ENCODE measurements at places on chromosomes 12 and 14.

DNA sequence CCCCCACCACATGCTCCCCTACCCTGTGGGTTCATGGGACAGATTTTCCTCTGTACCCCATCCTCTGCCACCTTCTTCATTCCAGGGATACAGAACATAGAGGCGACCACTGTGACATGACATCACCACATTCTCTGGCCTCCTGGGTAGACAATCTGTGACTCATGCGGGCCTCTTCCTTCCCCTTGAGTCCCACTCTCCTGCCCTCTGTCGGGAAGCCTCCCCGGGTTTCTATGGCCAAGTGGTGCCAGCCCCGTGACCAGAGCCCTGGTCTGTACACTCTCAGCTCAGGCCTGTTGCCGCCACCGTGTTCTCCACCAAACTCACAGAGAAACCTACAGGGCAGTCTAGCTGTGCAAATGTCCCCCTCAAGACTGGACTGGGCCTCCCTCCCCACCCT, 8.0 kb downstream of the CLMN start:
- DNase-seq, result no peak

DNA sequence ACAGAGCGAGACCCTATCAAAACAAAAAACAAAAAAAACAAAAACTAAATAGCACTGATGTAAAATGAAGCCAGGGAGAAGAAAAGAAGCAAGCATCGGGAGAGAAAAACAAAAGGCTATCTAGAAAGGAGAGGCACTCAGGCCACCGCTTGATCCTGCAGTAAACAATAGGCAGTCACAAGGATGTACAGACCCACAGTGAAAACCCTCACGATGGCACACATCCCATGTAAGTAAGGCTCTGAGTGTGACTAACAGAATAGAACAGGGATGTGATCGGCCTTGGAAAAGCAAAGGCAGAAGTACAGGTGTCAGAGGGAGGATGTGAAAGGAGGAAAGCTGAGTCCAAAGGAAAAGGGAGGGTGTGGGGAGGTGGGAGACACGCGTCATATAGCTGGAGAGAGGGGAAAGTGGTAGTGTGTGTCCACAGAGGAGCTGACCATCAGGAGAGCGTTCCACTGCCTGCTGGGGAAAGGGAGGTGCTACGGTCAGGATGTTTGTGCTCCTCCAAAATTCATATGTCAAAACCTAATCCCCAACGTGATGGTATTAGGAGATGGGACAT, 31.5 kb downstream of the CAMKK2 start:
- DNase-seq, result no peak

- no peak for DNase-seq
Measured at GRCh38 chr12:76260390-76260748, 87.8 kb downstream of the BBS10 start.

- no peak for DNase-seq
Measured at GRCh38 chr14:22752422-22752821, 14.1 kb upstream of the OXA1L start.

GRCh38 chr14:83568141-83568540, 1961.8 kb upstream of the FLRT2 start:
- DNase-seq, result no peak

DNA sequence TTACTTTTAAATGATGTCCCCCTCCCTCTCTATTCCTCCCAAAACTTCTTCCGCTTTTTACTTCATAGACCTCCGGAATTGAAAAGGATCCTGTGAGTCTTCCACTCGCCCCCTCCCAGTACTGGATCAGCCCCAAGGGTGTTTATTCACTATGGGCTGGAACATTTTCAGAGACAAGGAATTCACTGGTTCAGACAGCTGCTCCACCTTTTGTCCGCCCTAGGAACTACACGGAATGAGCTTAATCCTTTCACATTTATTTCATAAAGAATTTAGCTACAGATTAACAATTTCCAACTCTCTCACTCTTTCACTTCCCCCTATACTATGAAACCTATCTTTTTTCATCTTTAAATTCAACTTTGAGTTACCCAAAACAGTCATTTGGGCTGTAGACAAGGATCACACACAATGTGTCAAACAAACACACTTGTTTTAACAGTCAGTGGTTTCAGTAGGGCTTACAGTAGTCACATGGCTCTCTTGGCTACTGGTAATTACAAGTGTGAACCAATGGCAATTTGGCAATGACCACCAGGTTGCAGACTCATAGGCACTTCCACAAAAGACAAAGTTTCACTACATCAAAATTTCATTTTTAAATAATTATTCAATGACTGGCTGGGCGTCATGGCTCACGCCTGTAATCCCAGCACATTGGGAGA, 20.6 kb downstream of the CNIH1 start:
- DNase-seq, result no peak

- no peak for DNase-seq
Measured at GRCh38 chr12:90234472-90234871, 525.8 kb upstream of the ATP2B1 start.

DNA sequence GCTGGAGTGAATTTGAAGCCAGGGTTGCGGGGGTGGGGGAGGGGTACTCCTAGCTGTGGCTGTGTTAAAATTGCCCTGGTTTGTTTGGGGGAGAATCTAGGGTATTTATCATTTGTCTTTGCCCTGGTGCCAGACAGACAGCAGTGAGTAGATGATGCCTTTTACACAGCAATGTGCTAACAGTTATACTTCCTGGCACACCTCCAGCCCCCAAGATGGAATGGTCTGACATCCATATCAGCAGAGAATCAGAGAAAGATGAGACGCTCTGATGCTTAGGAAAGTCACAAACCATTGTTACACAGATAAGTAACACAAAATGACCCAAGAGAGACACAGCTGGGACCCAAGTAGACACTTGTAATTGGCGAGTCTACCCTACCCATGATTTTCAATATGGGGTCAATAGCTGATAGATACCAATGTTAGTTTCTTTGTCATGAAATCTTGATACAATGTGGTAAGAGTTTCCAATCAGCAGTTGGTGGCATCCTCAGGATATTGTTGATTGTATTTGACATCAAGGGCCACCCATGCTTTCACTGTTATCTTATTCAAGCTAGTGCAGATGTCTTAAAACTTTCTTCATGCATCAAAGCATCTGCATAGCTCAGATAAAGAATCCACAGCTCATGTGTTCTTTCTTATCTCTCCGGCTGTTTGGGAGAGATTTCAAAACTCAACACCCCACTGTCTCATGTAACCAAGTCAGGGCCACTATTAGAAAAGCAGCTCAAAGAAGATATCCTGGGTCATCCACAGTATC, 2.6 kb upstream of the PRKAB1 start:
- no peak for DNase-seq

- DNase-seq, result peak; percentile 13
Measured at GRCh38 chr12:188910-189621, 24.9 kb downstream of the SLC6A12 start.

DNA sequence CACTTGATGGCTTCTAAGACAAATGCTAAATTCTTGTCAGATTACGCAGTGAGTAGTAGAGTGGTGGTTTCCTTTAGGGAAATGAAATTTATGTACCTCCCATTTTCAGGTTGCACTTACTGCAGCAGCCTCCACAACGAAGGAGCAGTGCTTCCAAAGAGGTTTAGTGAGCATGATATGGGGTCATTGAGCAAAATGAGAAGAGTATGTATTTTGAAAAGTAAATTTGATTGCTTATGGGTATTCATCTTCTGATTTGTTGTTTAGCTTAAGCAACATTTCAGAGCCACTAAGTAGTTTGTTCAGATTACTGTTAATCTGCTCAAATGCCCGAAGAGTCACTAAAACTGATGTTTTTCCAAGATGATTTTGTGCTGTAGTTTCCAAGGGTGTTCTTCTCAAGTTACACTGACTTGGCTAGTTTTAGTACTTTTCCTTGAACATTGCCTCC, 493.6 kb downstream of the PCNX1 start:
- DNase-seq, result no peak

DNA sequence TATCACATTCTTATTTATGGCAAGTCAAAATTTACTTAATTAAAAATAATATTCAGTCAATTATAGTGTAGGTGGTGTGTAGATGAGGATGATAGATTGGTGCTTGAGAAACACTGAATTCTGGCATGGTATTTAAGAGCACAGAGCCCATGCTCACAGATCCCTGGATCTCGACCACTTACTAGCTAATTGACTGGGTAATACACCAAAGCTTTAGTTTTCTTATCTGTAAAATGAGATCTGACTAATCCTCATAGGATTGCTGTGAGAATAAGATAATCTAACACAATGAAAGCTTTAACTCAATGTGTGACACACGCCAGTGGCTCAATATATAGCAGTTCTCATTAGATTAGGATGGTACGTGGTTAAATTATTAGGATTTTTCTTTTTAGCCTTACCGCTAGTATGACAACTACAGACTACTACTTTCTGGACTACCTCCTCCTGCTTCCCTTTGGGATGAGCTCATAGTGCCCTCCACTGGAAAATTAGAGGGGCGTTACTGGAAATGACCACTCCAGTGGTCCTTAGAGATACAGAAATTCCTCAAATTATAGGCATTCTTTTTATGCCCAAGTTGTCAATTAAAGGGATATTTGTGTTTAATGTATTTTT, 482.8 kb upstream of the TBX3 start:
- no peak for DNase-seq

- DNase-seq, result no peak
Measured at GRCh38 chr14:59126714-59127436, 61.6 kb upstream of the DAAM1 start.

DNA sequence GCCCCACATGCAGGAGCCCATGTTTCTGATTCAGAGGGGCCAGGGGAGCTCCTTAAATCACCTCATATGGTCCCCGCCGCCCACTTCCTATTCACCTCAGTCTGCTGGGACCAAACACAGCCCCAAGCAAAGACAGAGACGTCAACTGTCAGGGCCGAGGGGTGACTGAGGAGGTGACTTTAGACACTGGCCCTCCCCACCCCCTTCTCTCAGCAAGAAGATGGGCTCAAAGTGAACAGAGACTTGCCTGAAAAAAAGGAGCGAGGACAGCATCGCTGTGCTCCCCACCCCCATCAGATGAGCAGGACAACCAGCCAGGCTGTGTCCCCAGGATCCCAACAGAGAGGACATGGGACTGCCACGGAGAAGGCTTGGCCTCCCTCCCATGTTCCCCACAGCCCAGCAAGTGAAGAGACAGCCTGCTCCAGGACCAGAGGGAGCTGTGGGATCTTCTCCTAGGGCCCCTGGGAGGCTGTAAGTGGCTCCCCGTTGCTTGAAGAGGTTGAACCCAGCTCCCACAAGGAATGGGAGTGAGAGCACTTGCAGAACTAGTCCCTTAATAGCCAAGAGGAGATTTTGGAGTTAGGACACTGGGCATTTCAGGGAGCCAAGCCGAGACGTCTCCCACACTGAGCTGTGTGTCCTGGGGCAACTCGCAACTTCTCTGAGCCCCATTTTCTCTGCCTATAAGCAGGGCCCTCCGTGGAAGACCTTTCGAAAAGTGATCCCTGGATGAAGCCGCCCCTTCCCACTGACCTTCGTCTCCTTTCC, 1.3 kb upstream of the KRT79 start:
- DNase-seq, result no peak
